ENCODE measurements at places on chromosomes 7 and 10. TPM values are rescaled to one million over a fixed set of nuclear protein-coding genes. Genes with fewer than 3 reads are reported as not detected.
A peak's percentile ranks its signal among the peaks of the same experiment; 100 is the strongest.

- no peak overlapping the region for H3K4me3 ChIP-seq
- no peak overlapping the region for H3K27ac ChIP-seq
- H3K27me3 ChIP-seq: peaks cover 64% of the 10 kb centered on the region
- no peaks in the 10 kb centered on the region for H3K36me3 ChIP-seq
- DNase-seq: no peak
These were observed 1.0 kb upstream of the NRP1 start for GRCh38 chr10:33335551-33335800.

- H3K27me3 ChIP-seq: no peaks in the 10 kb centered on the region
- peak overlapping the region; percentile 93 for H3K27ac ChIP-seq
- H3K4me1 ChIP-seq: peaks cover 32% of the 10 kb centered on the region
- H3K4me3 ChIP-seq: peak overlapping the region; percentile 95
- peaks cover 14% of the 10 kb centered on the region for H3K36me3 ChIP-seq
- peak; percentile 83 for DNase-seq
These were observed 1.9 kb downstream of the ARID5B start for GRCh38 chr10:61903221-61903927.

GRCh38 chr7:9391984-9392383 is 958.6 kb downstream of the NXPH1 start:
- no peaks in the 10 kb centered on the region for H3K36me3 ChIP-seq
- H3K4me1 ChIP-seq: no peaks in the 10 kb centered on the region
- H3K4me3 ChIP-seq: no peak overlapping the region
- DNase-seq: no peak
- H3K27ac ChIP-seq: no peak overlapping the region

DNA sequence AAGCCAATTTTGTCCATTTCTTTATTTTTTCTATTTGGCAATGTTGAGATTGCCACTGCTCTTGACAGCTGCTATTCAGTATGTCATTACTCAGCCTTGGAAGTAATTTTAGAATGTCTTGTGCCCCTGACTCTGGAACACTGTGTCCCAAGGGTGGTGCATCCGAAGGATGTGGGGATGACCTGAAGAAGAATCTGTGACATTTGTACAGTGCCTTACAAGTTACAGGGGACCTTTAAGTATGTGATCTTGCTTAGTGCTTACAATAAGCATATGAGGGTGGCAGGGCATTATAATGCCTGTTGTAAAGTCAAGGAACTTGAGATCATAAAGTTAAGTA is 239.5 kb downstream of the REEP3 start:
- no peaks in the 10 kb centered on the region for H3K4me1 ChIP-seq

GRCh38 chr7:50285269-50285668 is 19.2 kb upstream of the IKZF1 start:
- no peaks in the 10 kb centered on the region for H3K27me3 ChIP-seq
- peaks cover 2% of the 10 kb centered on the region for H3K36me3 ChIP-seq
- DNase-seq: no peak
- H3K27ac ChIP-seq: no peak overlapping the region
- H3K4me1 ChIP-seq: peaks cover 40% of the 10 kb centered on the region

DNA sequence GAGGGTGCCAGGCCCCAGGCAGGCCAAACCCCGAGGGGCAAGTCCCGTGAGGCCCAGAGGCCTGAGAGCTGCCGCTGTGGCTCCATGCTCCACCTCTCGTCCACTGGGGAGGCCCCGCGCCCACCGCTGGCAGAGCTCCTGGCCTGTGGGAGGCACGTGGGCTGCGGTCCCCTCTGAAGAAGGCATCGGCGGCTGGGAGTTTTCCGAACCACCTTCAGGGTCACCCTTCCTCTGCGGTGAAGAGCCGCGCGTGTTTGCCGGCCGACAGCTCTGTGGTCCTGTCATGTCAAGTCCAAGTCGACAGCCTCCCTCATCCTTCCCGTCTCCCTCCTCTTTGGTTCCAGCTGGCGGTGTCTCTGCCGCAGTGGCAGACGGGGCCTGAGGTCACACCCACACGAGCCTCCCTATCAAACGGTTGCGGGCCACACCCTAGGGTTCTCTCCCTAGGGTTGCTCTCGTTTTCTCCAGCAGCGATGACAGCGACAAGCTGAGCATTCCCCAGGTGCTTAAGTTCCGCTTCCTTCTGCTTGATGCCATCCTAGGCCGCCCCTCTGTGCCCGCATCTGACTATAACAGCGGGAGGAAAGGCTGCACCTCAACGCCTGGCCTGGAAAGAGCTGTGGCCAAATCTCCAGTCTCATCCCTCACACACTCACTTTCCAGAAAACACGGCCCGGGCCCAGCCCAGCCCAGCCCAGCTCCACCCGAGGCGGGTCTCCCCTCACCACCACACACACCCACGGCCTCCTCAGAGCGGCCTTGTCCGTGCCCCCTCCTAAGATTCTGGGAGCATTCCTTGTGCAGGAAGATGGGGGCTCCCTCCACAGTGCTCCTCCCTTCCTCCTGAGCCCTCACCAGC is 185.0 kb downstream of the ELFN1 start:
- H3K4me3 ChIP-seq: no peak overlapping the region
- no peaks in the 10 kb centered on the region for H3K36me3 ChIP-seq
- H3K4me1 ChIP-seq: peaks cover 14% of the 10 kb centered on the region
- peak overlapping the region; percentile 9 for H3K27ac ChIP-seq
- DNase-seq: peak; percentile 29

DNA sequence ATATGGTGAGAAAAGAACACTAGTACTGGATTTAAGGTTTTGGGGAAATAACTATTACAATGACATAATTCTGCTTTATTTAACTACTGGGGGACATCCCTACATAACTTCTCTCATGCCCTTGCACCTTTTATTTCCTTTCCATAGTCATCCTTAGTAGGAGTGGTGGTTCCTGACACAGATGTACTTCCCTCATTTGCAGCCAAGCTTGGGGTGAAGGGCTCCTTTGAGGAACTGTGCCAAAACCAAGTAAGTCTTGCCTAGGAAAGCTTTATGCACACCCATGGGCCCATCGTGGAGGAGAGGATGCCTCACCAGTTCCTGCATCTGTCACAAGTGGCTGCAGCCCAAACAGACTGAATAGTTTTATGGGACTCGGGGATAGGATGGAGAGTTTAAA is 20.6 kb downstream of the ZDHHC6 start:
- DNase-seq: no peak
- H3K36me3 ChIP-seq: peaks cover 19% of the 10 kb centered on the region
- H3K4me3 ChIP-seq: no peak overlapping the region
- no peaks in the 10 kb centered on the region for H3K4me1 ChIP-seq
- H3K27ac ChIP-seq: no peak overlapping the region
- H3K27me3 ChIP-seq: no peaks in the 10 kb centered on the region

Gene SLC18A3
- total RNA-seq: not detected

DNA sequence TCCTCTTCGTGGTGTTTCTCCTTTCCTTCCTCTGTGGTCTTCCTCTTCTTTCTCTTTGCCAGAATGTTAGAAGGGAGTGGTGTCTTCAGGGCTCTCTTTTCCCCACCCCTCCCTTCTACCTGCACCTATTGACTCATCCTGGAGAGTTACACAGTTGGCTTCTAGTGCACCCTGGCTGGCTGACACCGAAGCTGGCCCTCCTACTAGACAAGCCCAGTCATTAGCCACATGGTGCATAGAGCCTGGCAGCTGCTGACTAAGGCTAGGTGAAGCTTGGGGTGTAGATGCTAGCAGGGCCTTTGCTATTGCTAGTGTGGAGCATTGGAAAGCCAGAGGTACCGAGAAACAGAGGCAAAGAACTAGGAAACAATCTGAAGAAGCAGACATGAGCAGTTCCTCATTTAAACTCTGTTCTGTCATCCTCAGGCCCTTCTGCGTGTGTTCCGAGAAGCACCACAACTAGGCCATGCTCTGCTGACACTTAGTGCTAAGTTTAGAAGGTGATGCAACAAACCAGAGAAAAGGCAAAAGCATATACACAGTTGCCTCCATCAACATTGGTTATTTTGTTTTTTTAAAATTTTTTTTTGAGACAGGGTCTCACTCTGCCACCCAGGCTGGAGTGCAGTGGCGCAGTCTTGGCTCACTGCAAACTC is 213.9 kb downstream of the BAMBI start:
- no peak overlapping the region for H3K27ac ChIP-seq
- DNase-seq: no peak
- no peaks in the 10 kb centered on the region for H3K4me1 ChIP-seq
- H3K4me3 ChIP-seq: no peak overlapping the region
- H3K36me3 ChIP-seq: no peaks in the 10 kb centered on the region
- peaks cover 2% of the 10 kb centered on the region for H3K27me3 ChIP-seq

- H3K36me3 ChIP-seq: no peaks in the 10 kb centered on the region
- no peak for DNase-seq
- H3K4me3 ChIP-seq: no peak overlapping the region
These were observed 31.0 kb upstream of the FZD1 start for GRCh38 chr7:91233212-91233611.

GRCh38 chr7:151053096-151053495 is 4.6 kb downstream of the CDK5 start:
- H3K4me3 ChIP-seq: no peak overlapping the region
- H3K27ac ChIP-seq: no peak overlapping the region
- H3K4me1 ChIP-seq: peaks cover 22% of the 10 kb centered on the region
- H3K36me3 ChIP-seq: peaks cover 6% of the 10 kb centered on the region
- H3K27me3 ChIP-seq: peaks cover 13% of the 10 kb centered on the region

DNA sequence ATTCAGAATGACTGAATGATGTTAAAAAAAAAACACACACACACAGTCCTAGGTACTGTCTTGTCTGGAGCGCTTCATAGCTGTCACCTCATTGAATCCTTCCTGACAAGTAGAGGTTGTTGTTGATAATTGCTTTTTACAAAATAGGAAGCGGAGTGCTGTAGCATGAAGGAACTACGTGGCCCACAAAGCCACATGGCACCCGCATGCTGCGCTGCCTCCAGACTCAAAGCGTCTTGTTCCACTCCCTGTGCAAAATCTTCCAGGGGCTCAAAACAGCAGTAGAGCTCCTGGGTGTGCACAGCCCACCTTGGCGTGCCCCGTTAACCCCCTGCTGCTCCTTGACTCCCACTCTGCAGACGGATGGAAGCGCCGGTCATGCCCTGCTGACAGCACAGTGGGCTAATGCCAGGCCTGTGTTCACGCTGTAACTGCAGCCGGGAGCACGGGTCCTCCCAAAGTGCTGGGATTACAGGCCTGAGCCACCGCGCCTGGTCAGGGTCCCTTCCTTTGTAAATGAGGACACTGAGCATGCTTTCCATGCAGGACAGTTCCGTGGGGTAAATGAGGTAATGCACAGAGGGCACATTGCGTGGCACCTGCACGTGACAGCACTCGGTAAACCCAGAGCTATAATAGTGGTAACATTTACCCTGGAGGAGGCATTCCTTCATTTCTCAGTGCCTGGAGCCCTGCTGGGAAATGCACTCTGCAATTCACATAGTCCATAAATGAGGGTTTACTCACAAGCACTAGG is 91.1 kb upstream of the GNA12 start:
- peak; percentile 19 for DNase-seq
- H3K4me1 ChIP-seq: peaks cover 7% of the 10 kb centered on the region
- H3K27ac ChIP-seq: no peak overlapping the region
- H3K36me3 ChIP-seq: peaks cover 34% of the 10 kb centered on the region
- no peak overlapping the region for H3K4me3 ChIP-seq
- no peaks in the 10 kb centered on the region for H3K27me3 ChIP-seq

DNA sequence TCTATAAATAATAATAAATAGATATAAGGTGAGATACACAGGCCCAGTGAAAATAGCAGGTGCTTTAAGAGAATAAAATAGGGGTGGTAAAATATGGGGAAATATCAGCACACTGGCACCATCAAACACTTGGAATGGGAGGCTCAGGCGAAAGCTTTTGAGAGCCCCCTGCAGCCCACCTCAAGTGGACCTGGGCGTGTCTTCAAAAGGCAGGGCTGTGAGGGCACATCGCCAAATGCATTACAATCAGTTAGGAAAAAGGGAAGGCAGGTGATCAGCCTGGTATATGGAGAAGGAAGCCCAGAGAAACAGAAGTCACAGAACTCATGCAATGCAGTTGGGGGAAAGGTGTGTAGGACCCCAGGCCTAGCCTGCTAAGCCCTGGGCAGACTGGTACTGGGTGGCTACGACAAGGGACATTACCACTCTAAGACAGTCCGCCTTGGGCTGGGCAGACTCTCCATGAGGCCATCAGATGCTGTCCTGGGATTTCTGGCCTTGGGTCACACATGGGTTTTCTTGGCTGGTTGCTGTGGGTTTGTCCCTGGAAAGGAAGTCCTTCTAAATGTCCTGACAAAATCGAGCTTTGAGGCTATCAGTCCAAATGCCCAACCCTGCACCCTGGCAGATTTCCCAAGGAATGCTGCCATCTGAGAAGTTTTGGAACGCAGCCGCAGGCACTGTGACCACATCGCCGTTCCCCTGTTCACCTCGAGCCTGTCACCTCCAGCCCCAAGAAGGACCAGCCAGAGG is 330.6 kb downstream of the GRID1 start:
- H3K4me1 ChIP-seq: peaks cover under 1% of the 10 kb centered on the region
- DNase-seq: no peak

DNA sequence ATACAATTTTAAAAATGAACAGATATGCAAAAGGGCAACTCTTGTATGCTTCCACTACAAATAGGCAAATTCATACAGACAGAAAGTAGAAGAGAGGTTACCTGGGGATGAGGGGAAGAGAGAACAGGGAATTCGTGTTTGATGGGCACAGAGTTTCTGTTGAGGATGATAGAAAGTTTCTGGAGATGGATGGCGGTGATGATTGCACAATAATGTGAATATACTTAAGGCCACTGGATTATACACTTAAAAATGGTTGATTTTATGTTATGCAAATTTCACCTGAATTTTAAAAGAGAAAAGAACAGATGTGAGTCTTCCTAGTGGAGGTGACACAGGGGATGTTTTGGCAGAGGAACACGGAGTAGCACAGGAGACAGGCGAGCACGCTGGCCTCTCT is 89.3 kb downstream of the TEX36 start:
- no peak for DNase-seq
- no peaks in the 10 kb centered on the region for H3K4me1 ChIP-seq
- H3K36me3 ChIP-seq: peaks cover 2% of the 10 kb centered on the region
- H3K4me3 ChIP-seq: no peak overlapping the region

Gene DUS4L
- 10.1 TPM for total RNA-seq

- no peak overlapping the region for H3K4me3 ChIP-seq
- H3K27ac ChIP-seq: no peak overlapping the region
- H3K36me3 ChIP-seq: no peaks in the 10 kb centered on the region
- no peaks in the 10 kb centered on the region for H3K4me1 ChIP-seq
- peaks cover 4% of the 10 kb centered on the region for H3K27me3 ChIP-seq
- no peak for DNase-seq
These were observed 37.5 kb downstream of the AKR1C8 start for GRCh38 chr10:5147255-5147980.

- H3K36me3 ChIP-seq: no peaks in the 10 kb centered on the region
- no peak overlapping the region for H3K4me3 ChIP-seq
These were observed 4.3 kb upstream of the GPNMB start for GRCh38 chr7:23242321-23242720.

DNA sequence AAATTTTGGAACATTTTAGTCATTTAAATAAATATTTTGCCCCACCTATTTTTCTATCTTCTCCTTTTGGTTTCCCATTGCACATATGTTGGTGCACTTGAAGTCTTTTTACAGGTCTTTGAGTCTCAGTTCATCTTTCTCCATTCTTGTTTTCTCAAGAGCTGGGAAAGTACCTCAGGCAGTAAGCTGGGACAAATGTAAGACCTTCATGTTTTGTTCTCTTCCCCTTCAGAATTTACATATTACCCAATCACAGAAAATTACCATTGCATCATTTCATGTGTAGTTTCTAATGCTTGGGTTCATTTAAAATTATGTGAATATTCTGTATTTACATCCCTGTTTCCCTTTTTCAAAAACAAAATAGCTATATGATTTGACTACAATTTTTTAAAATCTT is 1150.0 kb upstream of the POT1 start:
- no peak overlapping the region for H3K4me3 ChIP-seq
- no peak for DNase-seq
- no peak overlapping the region for H3K27ac ChIP-seq
- H3K4me1 ChIP-seq: no peaks in the 10 kb centered on the region
